ENCODE measurements at places on chromosomes 13 and 19.

DNA sequence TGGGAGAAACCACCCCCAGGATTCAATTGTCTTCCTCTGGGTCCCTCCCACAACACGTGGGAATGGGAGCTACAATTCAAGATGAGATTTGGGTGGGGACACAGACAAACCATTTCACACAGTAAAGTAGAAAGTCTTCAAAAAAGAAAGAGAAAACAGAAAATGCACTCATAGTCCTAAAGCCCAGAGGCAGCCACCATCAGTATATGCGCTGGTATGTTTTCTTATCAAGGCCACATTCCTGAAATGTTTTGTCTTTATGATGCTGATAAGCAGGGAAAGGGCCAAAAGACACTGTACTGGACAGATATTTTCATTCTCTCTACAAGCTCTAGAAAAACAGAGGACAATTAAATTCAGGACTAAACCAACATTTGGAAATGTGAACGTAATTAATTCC, 375.8 kb upstream of the TSHZ3 start:
- no peak for DNase-seq

GRCh38 chr13:106373304-106373988, 162.0 kb downstream of the EFNB2 start:
- DNase-seq: no peak

- DNase-seq: no peak
These were observed 148.3 kb downstream of the PDS5B start for GRCh38 chr13:32734511-32734910.

DNA sequence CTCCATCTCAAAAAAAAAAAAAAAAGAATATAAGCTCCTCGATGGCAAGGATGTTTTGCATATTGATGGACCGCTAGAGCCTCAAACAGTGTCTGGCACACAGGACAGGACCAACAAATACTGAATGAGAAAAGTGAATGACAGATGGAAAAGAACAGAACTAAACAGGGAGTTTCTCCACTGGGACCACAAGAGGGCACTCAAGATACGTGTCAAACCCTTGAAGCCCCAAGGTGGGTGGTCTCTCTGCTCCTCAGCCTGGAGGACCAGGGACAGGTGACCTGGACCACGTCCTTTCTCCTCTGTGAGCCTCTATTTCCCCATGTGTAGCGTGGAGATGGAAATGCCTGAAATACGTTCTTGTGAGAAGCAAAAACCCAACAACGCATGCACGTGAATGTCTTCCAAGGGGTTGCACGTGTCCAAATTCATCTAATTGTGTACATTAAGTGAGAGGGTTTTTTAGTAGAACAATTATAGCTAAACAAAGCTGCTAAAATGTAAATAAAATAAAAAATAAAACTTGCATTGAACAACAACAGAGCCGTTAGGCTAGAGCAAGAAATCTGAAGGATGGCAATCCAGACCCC, 5.7 kb upstream of the CDC42EP5 start:
- no peak for DNase-seq

DNA sequence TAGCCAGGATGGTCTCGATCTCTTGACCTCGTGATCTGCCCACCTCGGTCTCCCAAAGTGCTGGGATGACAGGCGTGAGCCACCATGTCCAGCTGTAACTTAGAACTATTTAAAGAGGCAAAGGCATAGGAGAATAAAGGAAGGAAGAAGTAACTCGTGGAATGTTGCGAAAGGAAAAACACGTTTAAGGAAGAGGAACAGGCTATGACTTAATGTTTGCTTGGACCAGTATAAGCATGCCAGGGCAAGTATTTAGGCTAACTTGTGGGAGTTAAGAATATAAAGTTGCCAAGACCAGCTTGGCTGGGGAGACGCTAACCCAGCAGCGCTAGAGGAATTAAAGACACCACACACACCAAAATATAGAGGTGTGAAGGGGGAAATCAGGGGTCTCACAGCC, 33.5 kb downstream of the ZNF844 start:
- no peak for DNase-seq

DNA sequence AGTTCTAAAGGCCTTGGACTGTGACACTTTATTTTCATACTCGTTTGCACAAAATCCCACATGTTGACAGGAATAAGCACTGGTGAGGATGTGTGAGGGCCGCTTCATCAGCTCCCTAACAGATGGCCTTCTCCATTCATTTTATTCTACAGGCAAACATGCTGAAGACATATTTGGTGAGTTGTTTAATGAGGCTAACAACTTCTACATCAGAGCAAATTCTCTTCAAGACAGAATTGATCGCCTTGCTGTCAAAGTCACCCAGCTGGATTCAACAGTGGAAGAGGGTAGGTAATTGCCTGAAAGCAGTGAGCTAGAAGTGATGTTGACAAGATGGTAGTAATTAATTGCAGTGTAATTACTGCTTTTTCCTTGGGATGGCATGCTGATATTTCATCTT, 95.7 kb downstream of the GPR12 start:
- DNase-seq: no peak

GRCh38 chr13:60028021-60028420, 135.7 kb downstream of the DIAPH3 start:
- DNase-seq: no peak

- DNase-seq: no peak
These were observed 15.1 kb downstream of the CUL4A start for GRCh38 chr13:113224486-113224885.

GRCh38 chr19:52735734-52736133, 890 bp upstream of the ZNF611 start:
- no peak for DNase-seq

DNA sequence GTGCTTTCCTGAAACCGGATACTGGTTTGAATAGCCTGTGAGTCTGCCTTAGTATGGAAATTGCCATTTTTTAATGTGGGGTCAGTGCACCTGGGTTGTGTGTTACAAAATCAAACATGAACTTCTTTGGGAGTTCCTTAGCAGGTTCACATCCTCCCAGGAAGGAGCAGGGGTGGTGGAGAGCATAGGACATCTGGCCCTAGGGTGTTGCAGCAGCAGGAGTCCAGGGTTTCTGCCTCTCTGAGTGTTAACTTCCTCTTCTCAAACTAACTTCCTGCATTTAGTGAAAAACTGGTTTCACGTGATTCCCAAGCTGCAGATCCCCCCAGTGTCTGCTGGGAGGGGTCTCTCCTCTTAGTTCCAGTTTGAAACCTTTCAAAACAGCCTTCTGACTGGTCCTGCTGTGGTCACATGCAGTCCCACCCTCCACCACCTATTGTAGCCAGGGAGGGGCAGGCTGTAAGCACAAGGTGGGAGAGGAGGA, 7.2 kb downstream of the RNASEH2B start:
- no peak for DNase-seq

DNA sequence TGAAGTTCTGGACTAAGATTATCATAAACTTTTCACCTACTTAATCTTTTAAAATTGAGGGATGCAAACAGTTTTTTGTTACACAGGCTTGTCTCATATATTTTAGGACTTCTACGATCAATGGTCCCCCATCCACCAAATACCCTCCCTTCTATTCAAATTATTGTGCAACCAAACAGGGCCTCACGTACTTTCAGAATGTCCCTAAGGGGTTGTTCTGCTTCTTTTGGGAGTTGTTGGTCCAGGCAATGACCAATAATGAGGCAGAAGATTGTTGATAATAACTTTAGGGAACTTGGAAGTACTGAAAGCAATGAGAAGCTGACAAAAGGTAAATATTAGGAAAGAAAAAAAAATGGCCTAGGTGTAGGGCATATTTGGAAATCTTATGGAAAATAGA, 2.9 kb downstream of the DNAJC15 start:
- DNase-seq: no peak

GRCh38 chr13:62014299-62014698, 598.6 kb upstream of the PCDH20 start:
- no peak for DNase-seq

GRCh38 chr13:25136880-25137787, 35.0 kb downstream of the AMER2 start:
- no peak for DNase-seq

GRCh38 chr13:105363261-105364190, 1171.9 kb downstream of the EFNB2 start:
- DNase-seq: no peak

- no peak for DNase-seq
These were observed 547.5 kb upstream of the SPRY2 start for GRCh38 chr13:80888390-80888789.

DNA sequence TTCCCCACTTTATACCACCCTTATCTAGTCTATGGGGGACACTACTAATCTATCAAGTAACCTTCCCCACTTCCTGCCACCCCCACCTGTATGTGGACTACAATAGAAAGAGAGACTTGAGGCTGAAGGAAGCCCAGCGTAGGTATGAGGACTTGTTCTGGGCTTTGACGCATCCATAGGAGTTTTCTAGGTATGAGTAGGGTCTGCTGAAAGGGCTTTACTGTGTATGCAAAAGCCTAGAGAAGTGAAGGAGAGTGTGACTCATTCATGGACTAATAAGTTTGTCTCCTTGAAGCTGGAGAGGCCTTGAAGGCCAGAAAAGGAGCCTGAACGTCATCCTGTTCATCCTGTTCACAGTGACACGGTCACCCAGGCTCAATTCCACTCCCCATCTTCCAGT, 21.8 kb downstream of the TINCR start:
- no peak for DNase-seq

DNA sequence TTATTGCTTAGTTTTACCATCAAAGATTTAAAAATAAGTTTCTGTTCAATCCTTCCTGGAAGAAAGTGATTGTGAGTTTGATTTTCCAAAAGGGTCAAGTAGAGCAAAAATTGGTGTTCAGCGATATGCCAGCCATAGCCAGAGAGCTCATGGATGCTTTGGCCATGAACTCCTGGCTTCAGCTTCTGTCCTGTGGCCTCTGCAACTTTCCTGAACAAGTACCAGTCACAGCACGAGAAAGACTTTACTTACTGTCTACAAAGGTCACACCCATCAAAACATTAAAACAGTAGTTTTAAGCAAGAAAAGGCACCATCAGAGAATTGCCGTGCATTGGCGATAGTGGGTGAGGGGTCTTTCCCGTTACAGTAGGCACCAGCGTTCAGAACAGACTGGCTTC, 753.0 kb upstream of the SGCG start:
- no peak for DNase-seq

GRCh38 chr19:47036097-47036651, 12.2 kb downstream of the TMEM160 start:
- DNase-seq: no peak

DNA sequence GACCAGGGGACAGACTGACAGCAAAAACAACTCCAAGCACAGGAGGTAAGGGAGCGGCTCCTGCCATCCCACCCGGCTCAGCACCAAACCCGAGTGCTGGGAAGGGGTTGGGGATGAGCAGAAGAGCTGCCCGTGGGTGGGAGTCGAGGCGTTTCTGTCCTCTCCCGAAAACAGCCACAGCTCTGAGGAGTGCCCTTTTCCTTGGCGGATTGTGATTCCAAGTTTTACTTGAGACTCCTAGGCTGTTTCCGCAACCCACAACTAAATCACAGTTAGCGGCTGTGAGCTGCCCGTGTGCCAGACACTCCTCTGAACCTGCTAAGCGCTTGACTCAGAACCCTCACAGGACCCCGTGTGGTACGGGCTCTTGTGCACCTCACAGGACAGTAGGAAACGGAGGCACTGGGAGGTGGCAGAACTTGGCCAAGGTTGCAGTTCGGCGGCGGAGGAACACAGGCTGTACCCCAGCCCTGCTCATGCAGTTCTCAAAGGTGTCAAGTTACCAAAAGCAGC, 21.4 kb downstream of the CFAP97D2 start:
- no peak for DNase-seq

- DNase-seq: no peak
These were observed 455.4 kb upstream of the TSHZ3 start for GRCh38 chr19:31804668-31805067.

GRCh38 chr19:19081642-19082151, 17.9 kb downstream of the SLC25A42 start:
- DNase-seq: no peak

DNA sequence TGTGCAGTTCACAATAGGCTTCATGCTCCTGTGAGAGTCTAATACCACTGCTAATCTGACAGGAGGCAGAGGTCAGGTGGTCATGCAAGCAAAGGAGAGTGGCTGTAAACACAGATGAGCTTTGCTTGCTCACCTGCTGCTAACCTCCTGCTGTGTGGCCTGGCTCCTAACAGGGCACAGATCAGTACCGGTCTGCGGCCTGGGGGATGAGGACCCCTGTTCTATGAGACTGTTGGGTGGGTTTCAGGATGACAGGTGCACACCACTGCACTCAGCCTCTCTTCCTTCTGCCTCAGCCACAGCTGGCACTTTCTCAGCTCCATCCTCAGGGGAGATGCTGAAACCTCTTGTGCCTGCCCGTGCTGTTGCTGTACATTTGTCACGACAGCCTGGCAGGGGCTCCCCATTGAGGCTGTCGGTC, 9.7 kb downstream of the CLEC4G start:
- DNase-seq: no peak

GRCh38 chr19:9658769-9659168, 16.1 kb downstream of the ZNF562 start:
- DNase-seq: no peak

GRCh38 chr13:52782471-52783448, 43.1 kb upstream of the CNMD start:
- DNase-seq: no peak

DNA sequence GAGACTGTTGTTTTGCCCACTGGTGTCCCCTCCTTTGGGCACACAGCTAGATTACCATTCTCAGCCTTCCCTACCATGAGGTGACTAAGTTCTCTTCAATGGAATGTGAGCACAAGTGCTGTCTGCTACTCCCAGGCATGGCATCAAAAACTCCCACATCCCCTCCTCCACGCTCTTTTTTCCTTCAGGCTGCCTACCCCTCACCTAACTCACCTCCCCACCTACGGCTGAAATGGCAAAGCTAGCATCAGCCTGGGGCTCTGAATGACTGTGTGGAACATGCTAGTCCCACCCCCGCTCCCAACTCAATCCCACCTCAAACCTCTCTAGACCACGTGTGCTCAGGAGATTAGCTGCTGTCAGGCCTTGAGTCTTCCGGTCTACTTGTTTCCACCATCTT, 512.2 kb downstream of the DIAPH3 start:
- DNase-seq: no peak

- DNase-seq: no peak
These were observed 830 bp downstream of the MICOS13 start for GRCh38 chr19:5679289-5680083.

DNA sequence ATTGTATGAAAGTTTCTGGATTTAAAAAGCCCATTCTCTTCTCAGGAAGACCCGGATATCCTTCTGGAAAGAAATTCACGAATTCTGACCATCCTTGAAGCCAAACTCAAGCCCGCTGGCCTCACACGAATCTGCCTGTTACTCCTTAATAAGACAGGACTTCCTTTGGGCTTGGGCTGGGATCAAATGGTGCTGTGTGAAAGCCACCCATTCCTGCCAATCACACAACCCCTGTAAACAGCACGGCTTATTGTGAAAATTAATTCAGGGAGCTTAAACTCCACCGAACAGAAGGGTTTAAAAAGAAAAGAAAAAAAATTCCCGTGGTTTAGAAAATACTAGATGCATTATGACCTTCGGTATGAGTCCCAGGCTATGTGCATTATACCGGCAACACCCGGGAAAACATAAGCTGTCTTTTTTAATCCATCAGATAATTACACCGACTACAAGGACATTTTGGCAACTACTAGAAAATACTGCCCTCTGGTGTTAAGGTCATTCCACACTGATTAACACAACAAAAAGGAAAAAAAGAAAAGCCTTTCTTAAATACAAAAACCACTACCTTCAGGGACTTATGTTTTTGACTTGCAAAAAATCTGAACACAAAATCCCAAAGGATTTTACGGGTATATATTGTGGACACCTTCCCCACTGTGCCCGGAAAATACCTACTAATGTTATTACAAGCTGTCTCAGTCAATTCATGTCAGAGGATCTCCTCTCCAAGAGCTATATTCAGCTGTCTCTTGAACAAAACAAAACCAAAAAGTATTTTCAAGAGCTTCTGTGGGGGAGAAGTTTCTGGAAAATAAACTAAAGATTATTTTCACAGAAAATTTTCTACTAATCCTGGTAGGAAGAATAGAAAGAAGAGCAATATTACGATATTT, 76.0 kb upstream of the LSM14A start:
- no peak for DNase-seq

All from stimulated activated CD4-positive, alpha-beta T cell treated with anti-CD3 and anti-CD28 coated beads, Interleukin-1b, Interleukin-23, amount 100 ng/mL, for 1 hour (primary cell).